ENCODE measurements at places on chromosomes 2 and 18. TPM values are rescaled to one million over a fixed set of nuclear protein-coding genes. Genes with fewer than 3 reads are reported as not detected.

GRCh38 chr2:71804281-71804751 lies 343.3 kb downstream of the CYP26B1 start:
- DNase-seq, result no peak

DNA sequence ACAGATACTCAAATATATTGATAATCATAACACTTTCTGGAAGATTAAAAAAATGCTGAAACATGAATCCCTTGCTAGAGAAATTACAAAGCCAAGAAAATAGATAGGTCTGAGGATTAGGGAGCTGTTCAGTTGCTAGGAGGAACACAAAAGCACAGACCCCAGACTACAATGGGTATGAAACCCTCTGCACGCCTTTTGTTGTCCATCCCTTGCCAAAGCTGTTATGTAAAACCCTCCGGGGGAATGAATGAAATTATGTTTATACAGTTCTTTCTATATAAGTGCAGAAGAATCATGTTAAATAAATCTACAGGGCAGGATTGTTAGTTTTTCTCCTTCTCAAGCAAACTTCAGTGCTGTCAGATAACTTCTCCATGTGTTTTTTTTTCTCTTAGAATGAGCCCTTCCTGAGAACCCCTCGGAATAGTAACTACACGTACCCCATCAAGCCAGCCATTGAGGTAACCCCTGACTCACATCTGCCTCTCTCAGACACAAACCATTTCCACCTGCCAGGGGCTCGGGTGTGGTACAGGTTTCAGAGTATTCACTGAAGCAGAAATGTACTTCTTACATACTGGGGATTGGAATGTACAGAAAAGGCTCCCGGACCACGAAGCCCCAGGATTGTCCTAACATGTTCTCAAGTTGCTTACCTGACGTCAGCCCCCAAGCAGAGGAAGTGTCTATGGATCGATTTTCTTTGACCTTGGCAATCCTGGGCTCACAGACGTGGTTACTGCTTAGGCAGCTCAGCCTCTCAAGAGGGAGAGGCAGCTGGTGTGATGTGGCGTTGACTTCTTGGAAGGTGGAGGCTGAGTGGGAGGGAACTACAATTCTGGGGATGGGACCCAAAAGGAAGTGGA lies 118.0 kb downstream of the PLB1 start:
- DNase-seq, result no peak

- no peak for DNase-seq
Measured at GRCh38 chr2:158928965-158929364, 39.5 kb upstream of the TANC1 start.

GRCh38 chr2:164620457-164620856 lies 825 bp downstream of the GRB14 start:
- no peak for DNase-seq

DNA sequence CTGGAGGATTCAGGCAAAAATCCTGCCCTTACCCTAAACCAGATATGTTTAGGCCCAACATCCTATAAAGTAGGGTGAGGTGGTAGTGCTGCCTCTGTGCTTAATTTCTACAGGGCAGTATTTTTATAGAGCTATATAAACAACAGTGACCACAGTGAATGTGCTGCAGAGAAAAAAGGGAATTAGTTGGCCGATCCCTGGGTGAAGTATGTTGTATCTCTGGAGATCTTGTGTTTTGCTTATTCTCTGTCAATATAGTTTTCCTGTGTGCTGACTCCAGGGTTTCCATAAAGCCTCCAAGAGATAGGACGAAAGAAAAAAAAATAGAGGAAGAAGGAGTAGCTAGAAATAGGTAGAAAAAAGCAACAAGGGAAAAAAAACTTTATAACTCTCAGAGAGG lies 88.9 kb upstream of the THOC1 start:
- DNase-seq, result no peak

Gene EVA1A
- 0.41 TPM for total RNA-seq

Gene IL36B
- not detected for total RNA-seq

Gene UBR3
- 109 TPM for total RNA-seq

Gene BMP10
- not detected for total RNA-seq
